Right forelimb (tissue), 1 donor: ENCODE measurements at places on chromosomes 11 and 22.

- no peak for DNase-seq
These were observed 101.9 kb downstream of the MICAL2 start for GRCh38 chr11:12212174-12212820.

DNA sequence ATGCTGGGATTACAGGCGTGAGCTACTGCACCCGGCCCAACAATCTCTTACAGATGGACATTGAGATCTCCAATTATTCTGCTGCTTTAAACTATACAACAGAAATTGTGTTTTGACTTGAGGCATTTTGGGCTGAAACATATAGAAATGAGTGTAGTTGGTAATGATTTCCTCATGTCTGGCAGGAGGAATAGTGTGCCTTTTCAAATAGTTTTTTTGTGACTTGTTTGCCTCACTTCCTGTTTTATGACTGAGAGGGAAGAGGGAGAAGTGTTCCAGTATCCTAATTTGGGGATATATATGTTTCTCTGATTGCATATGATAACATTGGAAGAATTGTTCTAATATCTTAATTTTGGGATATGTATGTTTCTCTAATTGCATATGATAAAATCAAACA lies 40.2 kb downstream of the EP300 start:
- no peak for DNase-seq

GRCh38 chr11:77063407-77063806 lies 3.4 kb upstream of the CAPN5 start:
- no peak for DNase-seq

DNA sequence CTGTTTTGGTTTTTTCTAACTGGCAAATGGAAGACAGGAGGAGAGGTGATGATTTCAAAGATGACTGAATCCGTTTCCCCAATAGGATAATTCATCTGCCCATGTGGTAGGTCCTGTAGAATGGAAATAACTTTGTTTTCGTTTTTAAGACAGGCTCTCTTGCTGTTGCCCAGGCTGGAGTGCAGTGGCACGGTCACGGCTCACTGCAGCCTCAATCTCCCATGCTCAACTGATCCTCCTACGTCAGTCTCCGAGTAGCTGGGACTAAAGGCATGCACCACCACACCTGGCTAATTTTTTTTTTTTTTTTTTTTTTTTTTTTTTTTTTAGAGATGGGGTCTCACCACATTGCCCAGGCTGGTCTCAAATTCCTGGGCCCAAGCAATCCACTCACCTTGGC lies 77.4 kb upstream of the BIRC3 start:
- no peak for DNase-seq

GRCh38 chr11:16610738-16611388 lies 127.6 kb upstream of the C11orf58 start:
- DNase-seq = peak; percentile 50

DNA sequence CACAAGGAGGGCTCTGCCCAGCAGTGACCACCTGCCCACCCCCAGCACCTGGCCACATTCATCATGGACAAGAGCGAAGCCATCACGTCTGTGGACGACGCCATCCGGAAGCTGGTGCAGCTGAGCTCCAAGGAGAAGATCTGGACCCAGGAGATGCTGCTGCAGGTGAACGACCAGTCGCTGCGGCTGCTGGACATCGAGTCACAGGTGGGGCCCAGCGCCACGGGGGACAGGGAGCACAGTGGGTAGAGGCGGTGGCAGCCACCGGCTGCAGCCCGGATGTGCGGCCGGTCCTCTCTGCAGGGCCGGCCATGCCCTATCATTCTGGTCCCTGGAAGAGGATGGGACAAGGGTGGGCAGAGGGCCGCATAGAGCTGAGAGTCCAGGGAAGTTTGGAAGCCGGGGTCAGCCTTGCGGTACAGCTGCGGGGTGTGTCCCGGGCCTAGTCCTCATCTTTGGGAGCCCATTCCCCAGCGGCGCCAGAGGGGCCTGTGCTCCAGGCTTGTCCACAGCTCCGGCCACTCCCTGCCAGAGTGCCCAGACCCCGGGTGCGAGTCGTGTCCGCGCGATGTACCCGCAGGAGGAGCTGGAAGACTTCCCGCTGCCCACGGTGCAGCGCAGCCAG lies 14.1 kb downstream of the EPS8L2 start:
- DNase-seq = no peak
